ENCODE measurements at places on chromosomes 3 and 15.

DNA sequence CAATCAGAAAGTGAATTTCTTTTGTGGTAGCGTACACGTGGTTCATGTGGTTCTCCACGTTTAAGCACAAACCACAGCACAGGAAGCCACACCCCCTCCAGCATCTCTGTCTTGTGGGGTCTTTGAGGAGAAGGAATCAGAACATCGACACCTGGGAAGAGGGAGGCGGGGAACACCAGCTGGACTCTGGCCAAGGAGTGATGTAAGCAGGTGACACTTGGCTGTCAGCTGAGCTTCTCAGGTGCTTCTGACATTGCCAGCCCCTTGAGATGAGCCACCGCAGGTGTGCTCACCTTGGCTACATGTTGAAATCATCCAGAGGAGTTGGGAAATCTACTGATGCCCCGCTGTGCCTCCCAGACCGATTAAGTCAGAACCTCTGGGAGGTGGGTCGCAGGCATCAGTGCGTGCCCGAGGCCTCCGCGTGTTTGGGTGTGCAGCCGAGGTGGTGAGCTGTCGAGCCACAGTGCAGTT is 85.0 kb downstream of the FAM81A start:
- no peak for DNase-seq

- no peak for DNase-seq
Measured at GRCh38 chr15:81313686-81314085, 10.3 kb downstream of the STARD5 start.

GRCh38 chr15:48086133-48086532 is 34.7 kb upstream of the SLC24A5 start:
- no peak for DNase-seq

- no peak for DNase-seq
Measured at GRCh38 chr15:47689660-47690059, 27.6 kb upstream of the SEMA6D start.

- no peak for DNase-seq
Measured at GRCh38 chr3:124680521-124680920, 49.7 kb upstream of the UMPS start.

GRCh38 chr15:88619796-88620195 is 1.3 kb upstream of the AEN start:
- no peak for DNase-seq

DNA sequence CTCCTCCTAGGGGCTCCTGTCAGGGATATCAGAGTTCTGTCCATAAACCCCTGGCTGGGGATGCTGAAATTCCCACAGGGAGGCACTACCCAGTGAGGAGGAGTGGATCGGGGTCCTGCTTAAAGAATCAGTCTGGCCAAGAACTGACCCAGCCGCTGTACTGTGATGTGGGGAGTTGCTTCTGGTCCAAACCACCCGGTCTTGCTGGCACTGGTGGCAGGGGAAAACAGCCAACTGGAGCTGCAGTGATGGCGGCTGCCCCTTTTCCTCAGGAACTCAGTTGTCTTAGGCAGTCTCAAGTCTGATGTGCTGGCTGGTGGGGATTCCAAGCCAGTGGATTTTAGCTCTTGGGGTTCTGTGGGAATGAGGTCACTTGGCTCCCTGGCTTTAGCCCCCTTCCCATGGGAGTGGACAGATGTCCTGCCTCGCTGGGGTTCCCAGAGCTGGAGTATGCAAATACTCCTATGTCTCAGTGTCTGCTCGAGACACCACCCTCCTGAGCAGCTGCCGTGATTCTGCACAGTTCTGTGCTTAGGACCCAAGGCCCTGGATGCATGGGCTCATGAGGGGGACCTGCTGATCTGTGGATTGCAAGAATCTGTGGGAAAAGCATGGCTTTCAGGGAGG is 97.1 kb downstream of the SLC25A26 start:
- no peak for DNase-seq

All from SK-N-DZ (cell line).